Neural progenitor cell (in vitro differentiated cells): ENCODE measurements at places on chromosomes 3 and 15.

GRCh38 chr3:83500422-83500821, 1458.4 kb upstream of the CADM2 start:
- DNase-seq: no peak

GRCh38 chr3:111076732-111077131, 5.1 kb downstream of the NECTIN3 start:
- DNase-seq: peak; percentile 71

- no peak for DNase-seq
These were observed 33.0 kb downstream of the IFT80 start for GRCh38 chr3:160365869-160366522.

- DNase-seq: no peak
These were observed 23.1 kb upstream of the LEKR1 start for GRCh38 chr3:156802821-156803606.

- no peak for DNase-seq
These were observed 808.8 kb downstream of the TUSC7 start for GRCh38 chr3:117518364-117518763.

DNA sequence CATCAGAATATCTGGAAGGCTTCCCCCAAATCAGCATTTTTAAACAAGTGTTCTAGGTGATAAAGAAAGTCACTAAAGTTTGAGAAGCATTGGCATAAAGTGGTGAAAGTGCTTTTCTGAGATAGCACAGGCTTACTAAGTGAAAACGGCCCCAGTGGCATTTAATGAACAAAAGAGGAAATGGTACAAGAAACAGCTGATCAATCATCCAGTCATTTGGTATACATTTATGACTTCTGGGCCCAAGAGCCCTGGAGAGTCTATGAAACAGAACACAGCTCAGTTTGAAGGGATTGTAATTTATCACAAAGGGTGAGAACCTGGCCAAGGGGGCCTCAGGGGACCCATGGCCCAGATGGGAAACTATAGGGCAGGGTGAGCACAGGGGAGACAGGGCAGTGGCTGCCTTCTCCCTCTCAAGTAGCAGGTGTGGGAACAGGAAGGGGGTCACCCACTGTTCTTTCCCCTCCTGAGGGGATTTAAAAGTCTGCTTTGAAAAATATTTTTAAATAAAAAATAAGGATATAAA, 265.5 kb upstream of the ROPN1 start:
- no peak for DNase-seq

- no peak for DNase-seq
These were observed 40.1 kb upstream of the TM4SF19 start for GRCh38 chr3:196378146-196378841.

DNA sequence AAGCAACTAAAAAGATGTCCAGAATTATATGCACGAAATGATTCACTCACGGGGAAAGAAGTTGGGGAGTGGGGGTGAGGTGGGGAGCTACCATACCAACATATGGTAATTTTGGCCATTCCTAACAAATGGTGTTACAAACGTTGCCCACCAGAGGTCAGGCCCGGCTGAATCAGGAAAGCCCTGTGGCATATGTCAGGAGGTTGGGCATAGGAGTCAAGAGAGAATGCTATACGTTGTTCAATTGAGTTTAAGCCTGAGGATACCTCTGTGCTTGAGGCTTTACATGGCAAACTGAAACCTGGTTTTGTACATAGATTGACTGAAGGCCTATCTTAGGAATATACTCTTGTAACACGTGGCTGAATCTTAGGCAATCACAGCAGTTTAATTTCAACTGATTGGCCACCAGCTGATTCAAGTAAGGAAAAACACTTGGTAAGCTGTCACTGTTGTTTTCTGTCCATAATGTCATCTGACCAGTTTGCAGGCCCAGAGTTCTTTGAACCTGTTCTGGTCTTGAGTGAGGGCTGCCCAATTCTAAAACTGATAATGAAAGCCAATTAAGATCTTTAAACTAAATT, 23.4 kb upstream of the SLC2A2 start:
- peak; percentile 79 for DNase-seq

DNA sequence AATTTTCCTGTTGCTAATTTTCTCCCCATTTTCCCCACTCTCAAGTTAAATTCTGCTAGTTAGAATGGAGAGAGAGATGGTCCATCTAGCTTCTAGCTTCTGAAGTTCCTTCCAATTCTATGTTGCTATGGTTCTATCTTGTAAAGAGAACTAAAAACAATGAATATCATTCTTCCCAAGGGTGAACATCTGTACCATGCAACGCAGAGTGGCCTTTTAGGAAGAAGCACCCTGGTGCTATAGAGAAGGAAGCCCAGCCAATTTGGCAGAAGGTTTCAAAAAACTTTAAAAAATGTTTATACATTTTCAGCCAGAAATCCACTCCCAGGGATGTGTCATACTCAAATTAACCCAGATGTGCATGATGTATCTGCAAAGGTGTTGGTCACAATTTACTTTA, 149.1 kb downstream of the SEMA6D start:
- no peak for DNase-seq

- DNase-seq: no peak
These were observed 6.0 kb downstream of the CCDC12 start for GRCh38 chr3:46970391-46971091.

DNA sequence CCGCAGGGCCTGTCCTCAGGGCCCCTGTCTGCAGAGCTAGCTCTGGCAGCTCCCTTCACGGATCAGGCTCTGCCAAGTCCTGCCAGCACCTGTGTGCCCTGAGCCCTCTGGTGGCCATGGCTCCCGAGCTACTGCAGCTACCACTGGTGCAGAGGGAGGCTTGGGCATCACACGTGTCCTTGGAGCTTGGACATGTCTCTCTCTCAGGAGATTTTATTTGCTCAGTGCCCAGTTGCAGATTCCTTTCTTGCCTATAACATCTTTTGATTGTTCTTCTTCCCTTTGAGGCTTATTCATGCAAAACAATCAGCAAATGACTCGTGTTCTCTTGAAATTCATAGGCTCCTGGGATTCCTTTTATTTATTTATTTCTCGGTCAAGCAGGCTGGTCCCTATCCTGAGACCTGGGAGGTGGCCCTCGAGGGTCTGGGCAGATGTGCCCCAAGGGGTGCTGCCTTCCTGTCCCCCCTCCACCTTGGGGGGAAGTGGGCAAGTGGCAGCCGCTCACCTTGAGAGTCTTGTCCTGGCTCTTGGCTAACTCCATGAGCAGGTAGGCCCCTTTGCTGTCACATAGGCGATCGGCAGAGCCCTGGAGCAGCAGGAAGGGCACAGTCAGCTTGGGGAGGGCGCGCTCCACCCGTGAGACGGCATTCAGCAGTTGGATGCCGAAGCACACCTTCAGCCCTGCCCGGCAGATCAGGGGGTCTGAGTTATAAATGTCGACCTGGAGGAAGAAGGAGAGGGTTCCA, 21.9 kb downstream of the ABTB1 start:
- DNase-seq: peak; percentile 51

DNA sequence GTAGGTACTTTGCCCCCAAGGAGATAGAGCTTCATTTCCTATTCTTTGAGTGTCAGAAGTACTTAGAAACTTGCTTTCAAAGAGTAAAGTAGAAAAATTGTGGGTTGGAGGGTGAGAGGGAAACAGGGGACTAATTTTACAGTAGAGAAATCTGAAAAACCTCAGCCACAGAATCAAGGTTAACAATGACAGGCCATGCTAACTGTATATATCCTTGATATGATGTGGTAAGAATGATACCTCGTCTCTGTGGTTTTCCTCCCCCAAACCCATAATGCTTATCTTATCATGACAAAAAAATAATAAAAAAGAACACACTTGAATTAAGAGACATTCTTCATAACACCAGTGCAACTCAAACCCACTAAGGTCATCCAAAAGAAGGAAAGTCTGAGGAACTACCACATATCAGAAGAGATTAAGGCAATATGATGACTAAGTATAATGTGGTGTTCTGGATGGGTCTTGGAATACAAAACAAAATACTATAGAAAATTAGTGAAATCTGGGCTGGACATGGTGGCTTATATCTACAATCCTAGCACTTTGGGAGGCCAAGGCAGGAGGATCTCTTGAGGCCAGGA, 360.4 kb downstream of the ULK4 start:
- no peak for DNase-seq
